ENCODE measurements at places on chromosomes 4 and X. TPM values are rescaled to one million over a fixed set of nuclear protein-coding genes. Genes with fewer than 3 reads are reported as not detected.
A peak's percentile ranks its signal among the peaks of the same experiment; 100 is the strongest.

DNA sequence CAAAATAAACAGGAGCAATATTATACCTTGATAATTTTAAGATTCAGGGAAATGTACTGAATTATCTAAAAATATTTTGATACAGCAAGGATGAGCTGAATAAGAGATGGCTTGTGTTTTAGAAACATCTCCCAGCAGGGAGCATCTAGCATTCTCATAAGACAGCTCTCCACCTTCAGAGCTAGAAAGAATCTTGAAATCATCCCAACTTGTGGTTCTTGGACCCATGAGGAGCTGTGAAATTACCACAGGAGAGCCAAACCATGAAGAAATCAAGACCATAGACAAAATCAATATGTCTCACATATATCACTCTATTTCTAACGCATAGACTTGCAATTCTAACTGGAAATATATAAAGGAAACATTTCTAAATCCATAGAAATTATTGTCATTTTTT lies 210.6 kb upstream of the DKK2 start:
- no peak for DNase-seq

DNA sequence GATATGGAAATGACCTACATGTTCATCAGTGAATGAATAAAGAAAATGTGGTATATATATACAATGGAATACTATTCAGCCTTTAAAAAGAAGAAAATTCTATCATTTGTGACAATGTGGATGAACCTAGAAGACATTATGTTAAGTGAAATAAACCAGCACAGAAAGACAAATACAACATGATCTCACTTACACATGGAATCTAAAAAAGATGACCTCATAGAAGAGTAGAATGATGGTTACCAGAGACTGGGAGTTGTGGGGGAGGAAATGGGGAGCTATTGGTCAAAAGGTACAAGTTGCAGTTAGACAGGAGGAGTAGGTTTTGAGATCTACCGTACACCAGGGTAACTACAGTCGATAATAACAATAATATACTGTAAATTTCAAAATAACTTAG lies 51.5 kb downstream of the WNK3 start:
- no peak for DNase-seq

DNA sequence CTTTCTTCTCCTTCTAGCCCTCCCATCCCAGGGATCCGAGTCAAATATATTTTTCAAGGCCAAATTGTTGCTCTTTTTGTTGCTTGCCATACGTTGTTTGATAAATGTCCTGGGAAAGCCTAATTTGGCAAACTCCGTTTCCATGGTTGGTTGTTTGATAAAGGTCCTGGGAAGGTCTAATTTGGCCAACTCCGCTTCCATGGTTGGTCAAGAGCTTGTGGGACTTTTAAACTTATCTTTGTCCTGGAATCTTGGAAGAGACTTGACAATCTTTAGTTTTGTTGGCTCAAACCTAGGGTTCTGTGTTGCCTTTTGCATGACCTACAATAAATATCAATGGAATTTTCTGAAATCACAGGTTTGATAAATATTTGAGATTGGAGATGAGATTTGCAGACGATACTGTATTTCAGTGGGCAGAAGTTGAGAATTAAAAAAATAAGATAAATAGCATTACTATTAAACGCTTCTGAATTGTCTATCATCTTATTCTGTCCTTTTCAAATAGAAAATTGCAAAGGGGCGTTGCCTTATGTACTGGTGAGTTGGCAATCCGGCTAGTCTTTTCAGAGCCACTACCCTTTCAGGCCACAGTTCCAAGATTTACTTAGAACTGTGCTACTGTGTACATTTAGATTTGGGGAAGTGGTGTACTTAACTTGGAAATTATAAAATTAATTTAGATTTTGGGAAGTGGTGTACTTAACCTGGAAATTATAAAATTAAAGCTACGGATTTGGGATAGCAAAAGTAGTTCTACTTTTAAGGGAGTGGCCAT lies 804 bp downstream of the OSTC start:
- DNase-seq: no peak

DNA sequence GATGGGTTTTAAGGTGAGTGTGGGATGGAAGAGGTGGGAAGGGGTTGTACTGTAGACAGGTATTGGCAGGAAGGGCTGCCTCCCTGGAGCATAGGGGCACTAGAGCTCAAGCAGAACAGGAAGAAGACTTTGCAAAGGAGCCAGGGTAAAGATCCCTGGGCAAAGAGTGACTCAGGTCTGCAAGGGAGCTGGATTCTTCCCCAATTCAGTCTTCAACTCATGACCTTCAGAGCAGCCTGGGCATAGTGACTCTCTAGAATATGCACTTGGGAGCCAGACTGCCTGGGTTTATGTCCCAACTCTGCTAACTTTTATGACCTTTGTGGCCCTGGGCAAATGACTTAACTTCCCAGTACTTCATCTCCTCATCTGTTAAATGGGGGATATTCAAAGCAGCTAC lies 4.0 kb downstream of the LONRF3 start:
- DNase-seq: peak; percentile 54

DDIT4L gene
- 1.9 TPM for total RNA-seq

USP17L21 gene
- not detected for total RNA-seq

Measured in adrenal gland (tissue), 19 donors.